ENCODE measurements at places on chromosomes 6 and 20.
A peak's percentile ranks its signal among the peaks of the same experiment; 100 is the strongest.

GRCh38 chr6:99789767-99790166, 183.1 kb downstream of the PRDM13 start:
- no peak for DNase-seq

DNA sequence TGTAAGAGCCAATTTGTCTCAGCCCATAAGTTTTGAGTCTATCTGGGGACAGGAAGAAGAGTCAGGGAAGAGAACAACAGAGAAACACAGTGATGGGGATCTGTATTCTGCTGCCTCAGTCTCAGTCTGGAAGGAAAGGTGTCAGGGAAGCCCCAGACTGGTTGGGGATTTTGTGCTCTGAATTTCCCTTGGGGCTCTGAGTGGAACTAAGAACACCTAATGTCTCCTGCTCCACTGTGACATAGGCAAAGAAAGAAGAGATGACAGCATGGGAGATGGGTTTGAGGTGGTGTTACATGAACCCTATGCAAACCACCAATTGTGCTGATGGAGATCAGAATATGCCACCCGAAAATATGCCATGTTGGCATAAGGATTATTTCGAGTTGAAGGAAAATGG, 139.5 kb upstream of the MYLIP start:
- no peak for DNase-seq

DNA sequence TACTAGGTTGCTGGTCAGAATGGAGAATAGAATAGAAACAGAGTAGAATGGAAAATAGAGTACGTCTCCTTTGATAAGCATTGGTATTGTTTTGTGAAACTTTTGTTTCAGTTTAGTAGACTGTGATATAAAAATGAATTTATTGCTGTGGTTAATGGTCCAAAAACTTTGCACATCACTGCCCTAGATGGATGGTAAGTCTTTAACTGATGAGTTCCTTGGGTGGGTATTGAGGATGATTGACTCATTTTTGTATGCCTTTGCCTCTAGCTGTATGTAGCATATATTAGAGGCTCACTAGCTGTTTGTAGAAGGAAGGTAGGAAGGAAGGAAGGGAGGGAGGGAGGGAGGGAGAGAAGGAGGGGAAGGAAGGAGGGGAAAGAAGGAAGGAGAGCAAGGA, 48.3 kb downstream of the ZDHHC14 start:
- no peak for DNase-seq

GRCh38 chr20:21516180-21516567, 2.3 kb upstream of the NKX2-2 start:
- DNase-seq = no peak

GRCh38 chr6:51533962-51534361, 553.5 kb downstream of the PKHD1 start:
- DNase-seq = no peak

- DNase-seq = no peak
Observed at GRCh38 chr6:52588087-52588709, 11.3 kb upstream of the TRAM2 start.

GRCh38 chr20:64164123-64164836, at the start of gene MYT1:
Gene MYT1 (plus strand): TSS chr20:64164452. CDS start chr20:64198862, 34,410 bp downstream.
- DNase-seq = no peak

- DNase-seq = no peak
Observed at GRCh38 chr6:45265246-45265645, 62.9 kb upstream of the RUNX2 start.

- no peak for DNase-seq
Observed at GRCh38 chr6:142011156-142011555, 121.6 kb upstream of the GJE1 start.

DNA sequence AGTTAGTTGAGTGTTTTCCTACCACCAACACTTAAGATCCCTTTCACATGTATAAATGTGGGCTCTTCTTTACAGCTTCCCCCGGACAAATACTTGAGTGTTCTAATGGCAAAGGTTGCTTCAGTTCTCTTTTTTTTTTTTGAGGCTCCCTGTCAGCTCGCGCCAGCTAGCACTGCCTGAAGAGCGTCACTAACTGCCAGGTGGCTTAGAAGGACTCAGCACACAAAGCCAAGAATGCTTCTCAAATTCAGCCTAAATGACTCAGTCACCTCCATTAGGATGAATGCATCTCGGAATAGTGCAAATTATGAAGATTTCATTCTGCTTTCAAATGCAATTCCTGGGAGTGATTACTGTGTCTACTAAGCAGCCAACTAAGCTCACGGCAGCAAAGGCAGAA, 150.7 kb upstream of the BTBD3 start:
- DNase-seq = no peak

DNA sequence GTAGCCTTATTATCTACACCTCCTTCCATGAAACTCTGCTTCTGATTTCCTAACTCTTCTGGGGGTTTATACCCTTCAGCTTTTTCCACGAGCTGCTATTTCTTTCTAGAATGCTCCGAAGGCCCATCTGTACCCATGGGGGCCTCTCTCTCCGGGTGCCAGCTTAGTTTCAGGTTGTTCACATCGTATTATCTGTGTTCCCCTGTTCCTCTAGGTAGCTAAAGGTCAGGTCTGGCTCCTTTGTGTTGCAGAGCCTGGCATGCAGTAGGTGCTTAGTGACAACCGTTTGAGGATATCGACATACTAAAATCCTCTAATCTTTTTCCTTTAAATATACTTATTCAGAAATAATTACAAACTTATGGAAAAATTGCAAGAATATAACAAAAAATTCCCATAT, 73.0 kb downstream of the UST start:
- DNase-seq = no peak

DNA sequence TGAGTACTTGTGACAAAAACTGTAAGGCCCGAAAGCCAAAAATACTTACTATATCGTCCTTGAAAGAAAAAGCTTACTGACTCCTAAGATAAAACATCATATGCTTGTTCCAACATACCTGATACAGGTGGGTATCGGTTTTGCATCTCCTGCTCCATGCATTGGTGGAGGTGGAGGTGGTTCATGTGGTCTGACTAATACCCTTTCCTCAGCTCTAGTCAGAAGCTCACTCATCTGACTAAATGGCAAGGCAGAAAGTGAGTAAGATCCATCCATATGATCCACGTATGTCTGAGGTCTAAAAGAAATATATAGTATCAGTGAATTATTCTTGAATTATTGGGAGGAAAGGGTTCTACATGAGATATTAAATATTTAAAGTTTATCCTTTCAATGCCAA, 76.2 kb downstream of the WASF1 start:
- DNase-seq = no peak

DNA sequence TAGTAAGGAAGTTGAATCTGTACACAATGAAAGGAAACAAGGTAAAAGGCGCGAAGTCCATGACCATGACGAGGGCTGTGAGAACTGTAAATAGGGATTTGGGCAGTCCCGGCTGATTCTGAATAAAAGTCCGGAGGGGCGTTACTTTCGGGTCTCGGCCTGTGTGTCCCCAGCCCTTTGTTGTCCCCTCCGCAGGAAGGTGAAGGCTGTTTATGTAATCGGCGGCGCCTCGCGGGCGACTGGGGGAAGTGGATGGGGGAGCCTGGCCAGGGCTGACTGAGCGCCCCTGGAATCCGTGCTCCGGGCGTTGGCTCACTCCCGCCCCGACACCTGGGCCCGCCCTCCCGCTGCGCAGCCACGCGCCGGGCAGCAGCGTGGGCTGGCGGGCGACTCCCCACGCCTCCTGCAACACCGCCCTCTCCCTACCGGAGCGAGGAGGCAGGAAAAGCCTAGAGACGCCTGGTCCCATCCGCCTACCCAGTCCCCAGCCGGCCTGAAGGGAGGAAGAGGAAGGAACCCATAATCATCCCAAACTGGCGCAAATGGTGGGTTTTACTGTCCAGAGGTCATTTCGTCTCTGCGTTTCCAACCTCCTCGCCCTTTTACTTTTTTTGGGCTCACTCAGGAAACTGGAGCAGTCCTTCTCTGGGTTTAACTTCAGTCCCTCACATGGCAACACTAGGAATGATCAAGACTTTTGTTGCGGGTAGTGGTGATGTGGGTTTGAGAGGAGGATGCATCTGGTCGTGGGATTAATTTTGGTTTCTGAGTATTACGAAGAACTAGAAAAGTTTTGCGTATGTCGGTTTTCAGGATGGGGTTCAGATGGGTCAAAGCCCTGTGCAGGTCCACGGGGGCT, 12.1 kb downstream of the TRIM31 start:
- DNase-seq = peak; percentile 4

DNA sequence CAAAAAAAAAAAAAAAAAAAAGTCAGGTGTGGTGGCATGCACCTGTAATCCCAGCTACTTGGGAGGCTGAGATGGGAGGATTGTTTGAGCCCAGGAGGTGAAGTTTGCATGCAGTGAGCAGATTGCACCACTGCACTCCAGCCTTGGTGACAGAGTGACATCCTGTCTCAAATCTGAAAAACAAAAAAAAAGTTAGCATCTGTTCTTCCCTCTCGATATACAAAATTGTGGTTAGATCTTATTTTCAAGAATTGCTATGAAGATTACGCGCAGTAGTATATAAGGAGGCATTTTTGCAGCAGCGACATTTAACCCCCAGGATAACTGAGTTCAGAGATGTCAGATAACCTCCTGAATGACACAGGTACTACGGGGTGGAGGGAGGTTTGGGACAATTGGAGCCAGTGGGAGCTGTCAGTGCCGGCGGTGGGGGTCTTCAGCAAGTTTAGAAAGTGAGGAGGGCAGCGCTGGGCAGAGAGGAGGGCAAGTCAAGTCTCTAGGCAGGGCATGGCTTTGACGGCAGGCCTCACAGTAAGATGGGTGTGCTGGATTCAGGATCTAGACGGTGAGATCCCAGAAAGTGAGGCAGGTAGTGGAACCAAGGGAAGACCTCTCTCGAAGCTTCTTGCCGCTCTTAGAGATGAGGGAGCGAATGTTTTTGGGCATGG, 26.2 kb upstream of the MRPS18A start:
- no peak for DNase-seq

DNA sequence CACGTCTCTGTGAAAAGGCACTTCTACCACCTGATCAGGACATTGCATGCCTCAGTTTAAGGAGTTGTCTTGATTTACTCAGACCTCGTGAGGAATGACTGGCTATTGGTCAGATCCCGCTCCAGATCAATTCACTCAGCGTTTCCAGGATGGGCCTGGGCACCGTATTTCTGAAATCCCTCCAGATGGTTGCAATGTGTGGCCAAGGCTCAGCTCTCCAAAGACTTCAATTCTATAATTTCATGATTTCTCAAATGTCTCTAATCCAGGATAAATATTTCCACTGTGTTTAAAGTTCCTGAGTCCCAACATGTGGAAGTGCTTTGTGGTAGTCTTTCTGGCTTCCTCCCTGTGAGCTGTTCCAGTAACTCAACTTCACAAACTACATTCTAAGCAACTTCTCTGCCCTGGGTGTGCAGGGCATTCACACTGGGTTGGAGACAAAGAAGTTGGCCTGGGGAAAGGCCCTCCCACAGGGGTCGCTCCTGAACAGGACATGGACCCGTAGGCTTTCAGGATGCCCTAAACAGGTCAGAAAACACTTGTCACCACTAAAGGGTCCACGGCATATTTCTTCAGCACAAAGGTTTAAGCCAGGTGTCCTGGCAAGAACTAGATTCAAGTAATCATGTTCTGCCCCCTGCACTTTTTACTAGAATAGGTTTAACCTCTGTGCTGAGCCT, 212.1 kb downstream of the WDR27 start:
- no peak for DNase-seq
